ENCODE measurements at places on chromosomes 6 and 20. TPM values are rescaled to one million over a fixed set of nuclear protein-coding genes. Genes with fewer than 3 reads are reported as not detected.

EPB41L1 gene
- 0.23 TPM for total RNA-seq

B3GALT4 gene
- total RNA-seq: 5.6 TPM

DAAM2 gene
- total RNA-seq: not detected

GRCh38 chr20:38888059-38888831, 38.0 kb upstream of the FAM83D start:
- no peak for DNase-seq

GRCh38 chr20:5829241-5829809, 79.1 kb downstream of the SHLD1 start:
- DNase-seq: no peak

GRCh38 chr20:5065879-5066383, 53.8 kb downstream of the PCNA start:
- DNase-seq: no peak

DNA sequence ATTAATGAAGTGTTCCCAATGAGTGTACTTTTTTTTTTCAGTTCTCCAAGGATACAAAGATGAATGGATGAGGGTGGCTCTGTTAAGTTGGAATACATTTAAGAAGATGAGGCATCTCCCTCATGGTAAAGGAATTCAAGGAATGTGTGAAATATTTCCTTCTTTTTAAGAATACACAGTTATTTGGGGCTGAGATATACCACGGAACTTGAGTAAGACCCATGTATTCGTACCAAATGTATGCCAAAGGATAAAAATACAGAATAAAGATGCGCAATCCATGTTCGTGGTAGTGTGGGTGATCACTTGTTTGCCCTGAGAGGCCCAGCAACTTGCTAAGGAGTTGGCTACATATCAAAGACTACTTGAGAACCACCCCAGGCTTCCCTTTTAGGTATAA, 164.2 kb upstream of the TCF21 start:
- DNase-seq: no peak

DNA sequence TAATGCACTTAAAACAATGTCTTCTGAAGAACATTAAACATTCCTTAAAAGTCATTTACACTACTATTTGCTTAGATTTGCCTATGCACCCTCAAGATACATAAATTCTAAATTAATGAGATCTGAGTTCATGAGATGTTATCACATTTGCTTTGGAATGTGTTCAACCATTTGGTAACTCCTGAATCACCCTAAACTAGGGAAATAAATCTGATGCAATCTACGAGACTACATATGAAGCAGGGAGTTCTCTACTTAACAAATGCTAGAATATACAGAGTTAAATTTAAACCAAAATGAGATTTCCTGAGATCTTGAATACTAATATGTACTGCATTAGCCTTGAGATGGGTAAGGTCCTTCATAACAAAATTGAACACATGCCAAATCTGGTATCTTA, 170.1 kb downstream of the CLIC5 start:
- DNase-seq: no peak

Data from activated T-helper 1 cell treated with anti-CD3 and anti-CD28 coated beads, Interleukin-12 subunit alpha, Interleukin-12 subunit beta, Interleukin-2, Interleukin-4 antibody, amounts not matched to agents 30 ng/mL and 10 ng/mL and 1 ng/mL, durations not matched to agents 14 hours and 24 hours and 36 hours (primary cell).